ENCODE measurements at places on chromosomes 11 and 22.
A peak's percentile ranks its signal among the peaks of the same experiment; 100 is the strongest.

- DNase-seq = peak; percentile 97
Measured at GRCh38 chr22:18031695-18032454, 7.5 kb upstream of the MICAL3 start.

- no peak for DNase-seq
Measured at GRCh38 chr11:110299006-110299785, 2.8 kb upstream of the RDX start.

- no peak for DNase-seq
Measured at GRCh38 chr11:1009991-1010390, 26.5 kb downstream of the MUC6 start.

DNA sequence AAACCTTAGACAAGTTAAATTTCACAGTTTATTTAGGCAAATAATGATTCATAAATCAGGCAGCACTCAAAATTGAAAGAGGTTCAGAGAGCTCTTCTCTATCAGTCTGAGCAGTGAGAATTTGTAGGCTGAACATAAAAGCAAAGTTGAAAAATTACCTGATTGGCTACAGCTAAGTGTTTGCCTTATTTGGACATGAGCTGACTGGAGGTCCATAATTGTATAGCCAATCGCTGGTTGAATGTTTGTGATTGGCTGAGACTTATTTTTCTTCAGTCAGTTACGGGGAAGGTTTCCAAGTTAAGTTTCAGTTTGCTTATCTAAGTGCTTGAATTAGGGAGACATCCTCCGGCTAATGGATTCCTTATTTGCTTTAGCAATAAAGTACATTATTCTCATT, 527.5 kb downstream of the CNTN5 start:
- peak; percentile 17 for DNase-seq

DNA sequence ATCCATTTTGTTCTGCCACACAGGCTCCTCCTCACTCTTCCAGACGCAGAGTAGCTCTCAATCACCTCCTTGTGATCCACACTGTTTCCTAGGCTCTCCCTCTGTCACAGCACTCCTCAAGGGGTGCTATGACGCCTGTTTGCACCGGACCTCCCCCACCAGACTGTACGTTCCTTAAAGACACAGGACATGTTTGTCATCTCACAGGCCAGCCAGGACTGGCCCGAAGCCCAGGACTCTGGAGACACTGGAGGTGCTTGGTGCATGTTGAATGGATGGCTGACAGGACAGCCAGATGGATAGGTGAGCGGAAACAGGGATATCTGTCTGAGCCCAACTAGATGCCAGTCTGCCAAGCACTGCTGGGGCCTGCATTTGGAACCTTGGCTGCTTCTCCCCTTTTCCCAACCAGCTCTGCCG, 13.6 kb downstream of the PLA2G6 start:
- DNase-seq = no peak

- no peak for DNase-seq
Measured at GRCh38 chr22:32499666-32500065, 25.1 kb downstream of the FBXO7 start.

DNA sequence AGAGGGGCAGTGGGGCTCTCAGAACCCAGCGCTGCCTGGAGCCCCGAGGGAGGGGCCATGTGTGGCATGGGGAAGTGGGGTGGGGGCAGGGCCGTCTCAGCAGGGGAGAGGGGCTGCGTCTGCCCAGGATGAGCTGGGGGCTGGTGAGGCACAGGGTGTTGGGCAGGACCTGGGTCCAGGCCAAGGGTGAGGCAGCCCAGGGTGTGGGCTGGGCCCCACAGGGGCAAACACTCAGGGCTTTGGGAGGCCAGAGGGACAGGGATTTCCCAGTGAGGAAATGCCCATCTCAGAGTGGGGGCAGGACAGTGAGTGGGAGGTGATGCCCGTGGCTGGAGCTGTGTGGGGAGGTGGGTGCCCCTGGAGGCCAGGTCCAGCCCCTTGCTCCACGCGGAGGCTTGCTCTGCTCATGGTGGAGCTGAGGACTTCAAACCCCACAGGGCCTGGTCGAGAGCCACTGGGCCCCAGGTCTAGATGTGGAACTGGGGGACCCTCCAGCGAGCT, 5.4 kb downstream of the PLXNB2 start:
- peak; percentile 17 for DNase-seq

- DNase-seq = no peak
Measured at GRCh38 chr11:11810764-11811726, 30.7 kb upstream of the USP47 start.

DNA sequence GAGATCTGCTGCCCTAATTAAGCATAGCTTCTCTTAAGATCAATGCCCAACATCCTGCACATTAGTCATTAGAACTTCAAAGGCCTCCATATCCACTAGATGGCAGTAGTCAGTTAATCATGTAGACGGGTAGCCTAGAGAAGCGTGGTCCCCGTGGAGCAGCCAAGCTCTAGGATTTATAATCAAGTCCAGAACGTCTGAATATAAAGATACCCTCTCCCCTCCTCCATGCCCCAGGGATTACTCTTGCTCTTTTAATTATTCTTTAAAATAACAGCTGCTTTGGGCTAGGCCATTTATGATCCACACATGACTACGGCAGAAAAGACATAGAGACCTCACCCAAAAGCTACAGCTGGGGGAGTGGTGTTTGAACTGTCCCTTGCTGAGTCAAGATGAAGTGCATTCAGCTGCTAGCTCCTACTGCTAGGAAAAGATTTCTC, 327.6 kb upstream of the PLET1 start:
- peak; percentile 77 for DNase-seq

Measured in IMR-90 (cell line).